Brain (organoid and tissue), 16 donors: ENCODE measurements at places on chromosomes 16 and 17.
A peak's percentile ranks its signal among the peaks of the same experiment; 100 is the strongest.

GRCh38 chr17:17745476-17746455 lies 64.5 kb downstream of the RAI1 start:
- DNase-seq = peak; percentile 66

GRCh38 chr17:41504246-41504977 lies 1.0 kb downstream of the KRT13 start:
- no peak for DNase-seq

DNA sequence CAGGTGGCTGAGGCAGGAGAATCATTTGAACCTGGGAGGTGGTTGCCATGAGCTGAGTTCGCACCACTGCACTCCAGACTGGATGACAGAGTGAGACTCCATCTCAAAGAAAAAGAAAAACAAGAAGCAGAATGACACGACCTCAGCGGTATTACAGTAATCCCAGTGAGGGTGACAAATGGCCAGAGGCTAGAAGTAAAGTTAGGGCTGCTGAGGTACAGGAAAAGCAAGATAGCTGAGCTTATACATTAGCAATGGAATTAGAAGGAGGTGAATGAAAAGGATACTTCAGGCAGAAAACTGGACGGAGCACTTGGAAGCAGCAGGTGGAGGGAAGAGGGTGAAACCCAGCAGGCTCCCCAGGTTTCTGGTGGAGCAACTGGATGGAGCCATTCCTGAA lies 26.1 kb upstream of the AMZ2 start:
- DNase-seq = no peak

- DNase-seq = no peak
Observed at GRCh38 chr16:4407543-4408322, 8.7 kb downstream of the CORO7 start.

DNA sequence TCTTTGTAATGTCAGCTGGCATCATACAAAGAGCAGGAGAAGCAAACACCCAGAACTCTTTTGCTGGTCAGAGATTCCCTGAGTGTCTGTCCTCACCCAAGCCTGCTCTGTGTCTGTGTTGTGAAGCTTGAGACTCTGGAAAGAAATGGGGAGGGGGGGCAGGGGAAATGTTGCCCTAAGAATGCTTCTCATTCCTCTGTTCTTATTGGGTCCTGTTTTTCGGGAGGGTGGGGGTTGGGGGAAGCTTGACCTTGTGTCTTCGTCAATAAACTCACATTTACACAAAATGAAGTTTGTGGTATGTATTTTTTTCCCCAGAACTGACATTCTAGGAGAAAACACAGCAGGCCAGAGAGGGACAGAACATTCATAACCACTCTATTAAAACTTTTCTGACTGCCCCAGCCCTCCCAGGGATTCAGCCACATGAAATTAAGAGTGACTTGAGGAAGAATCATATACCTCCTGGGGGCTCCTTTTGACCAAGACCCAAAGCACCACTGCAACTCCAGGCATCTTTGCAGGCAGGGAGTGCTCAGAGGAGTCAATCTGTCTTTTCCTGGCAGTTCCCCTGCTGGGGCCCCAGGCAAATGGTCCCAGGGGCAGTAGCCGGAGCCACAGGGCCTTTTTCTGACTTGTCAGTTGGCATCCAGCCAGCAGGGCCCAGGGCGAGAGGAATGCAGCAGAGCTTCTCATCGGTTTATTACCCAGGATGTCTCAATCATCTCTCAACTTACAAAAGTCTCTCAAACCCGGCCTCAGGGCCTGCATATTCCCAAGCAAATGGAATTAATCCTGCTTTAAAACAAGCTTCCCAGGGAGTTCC lies 5.1 kb upstream of the RASL10B start:
- DNase-seq = no peak

- DNase-seq = no peak
Observed at GRCh38 chr17:82979718-82980117, 99.7 kb upstream of the METRNL start.

DNA sequence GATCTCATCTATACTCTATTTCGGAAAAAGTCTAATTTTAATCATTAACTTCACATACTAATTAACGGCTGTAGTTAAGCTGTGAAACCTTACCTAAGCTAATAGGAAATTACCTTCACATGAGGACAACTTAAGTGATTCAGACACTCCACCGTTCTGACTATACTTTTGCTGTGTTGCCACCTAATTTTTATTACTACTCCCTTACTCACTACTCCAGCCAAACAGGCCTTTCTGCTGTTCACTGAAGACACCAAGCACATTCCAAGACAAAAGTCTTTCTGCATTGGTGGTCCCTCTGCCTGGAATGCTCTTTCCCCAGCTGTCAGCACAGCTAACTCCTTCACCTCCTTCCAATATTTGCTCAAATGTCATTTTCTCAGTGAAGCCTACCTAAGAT lies 1.3 kb downstream of the CMTR2 start:
- DNase-seq = no peak

DNA sequence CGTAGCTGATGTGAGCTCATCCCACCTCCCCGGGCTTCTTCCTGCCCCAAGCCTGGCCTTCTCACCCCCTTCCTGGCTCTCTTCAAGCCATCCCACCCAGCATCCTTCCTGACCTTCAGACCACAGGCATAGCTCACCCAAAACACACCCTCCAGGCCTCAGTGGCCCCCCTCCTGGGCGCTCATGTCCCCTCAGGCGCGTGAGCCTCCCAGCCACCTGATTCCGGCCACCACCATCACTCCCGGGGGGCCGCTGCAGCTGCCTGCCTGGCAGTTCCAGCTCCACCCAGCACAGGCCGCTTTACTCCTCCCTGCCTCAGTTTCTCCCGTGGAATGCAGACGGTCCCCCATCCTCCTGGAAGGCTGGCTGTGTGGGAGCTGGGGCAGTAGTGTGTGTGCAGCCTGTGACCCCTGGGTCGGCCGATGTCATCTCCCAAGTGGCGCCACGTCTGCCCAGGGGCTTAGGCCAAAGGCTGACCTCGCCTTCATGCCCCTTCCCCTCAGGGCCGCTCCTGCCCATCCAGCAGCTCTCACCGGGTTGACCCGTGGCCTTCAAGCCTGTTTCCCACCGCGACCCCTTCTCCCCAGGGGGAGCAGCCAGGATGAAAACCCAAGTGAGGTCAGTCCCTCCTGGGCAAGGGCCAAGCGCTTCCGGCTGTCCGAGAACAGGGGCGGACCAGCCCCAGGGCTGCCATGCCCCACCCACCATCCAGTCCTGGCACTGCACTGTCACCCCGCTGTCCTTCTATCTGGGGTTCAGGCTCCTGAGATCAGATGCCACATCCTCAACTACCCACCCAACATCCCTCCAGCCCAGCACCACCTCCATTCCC lies 11.9 kb upstream of the CHMP6 start:
- DNase-seq = no peak

- no peak for DNase-seq
Observed at GRCh38 chr16:85389679-85390470, 223.2 kb upstream of the GSE1 start.

DNA sequence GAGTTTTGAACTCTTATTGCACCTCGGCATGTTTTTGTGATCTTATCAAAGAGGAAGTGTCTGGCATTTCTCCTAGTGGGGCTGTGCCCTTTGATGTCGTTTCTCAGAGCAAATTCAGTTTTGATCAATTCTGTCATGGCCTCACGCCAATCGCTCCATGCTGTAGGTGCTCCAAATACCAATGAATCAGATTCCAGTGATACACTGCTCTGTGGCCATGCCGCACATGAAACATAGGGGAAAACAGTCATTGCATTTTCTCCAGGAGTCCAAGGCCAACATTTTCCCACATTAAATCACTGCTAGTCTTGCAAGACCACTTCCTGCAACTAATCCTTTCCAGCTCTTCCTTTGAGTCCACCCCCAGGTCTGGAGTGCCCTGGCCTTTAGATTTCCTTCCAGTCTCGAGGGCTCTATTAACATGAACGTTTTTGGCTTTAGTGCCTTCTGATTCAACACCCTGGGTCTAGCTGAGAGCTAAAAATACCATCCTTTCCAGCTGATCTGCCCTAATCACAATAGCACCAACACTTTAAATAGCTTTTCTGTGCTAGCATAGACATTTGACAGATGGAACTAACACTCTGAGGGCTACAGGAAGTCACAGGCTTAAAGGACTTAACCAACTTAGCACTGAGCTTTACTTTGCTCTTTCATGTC lies 18.2 kb upstream of the RASL10B start:
- DNase-seq = peak; percentile 38

- DNase-seq = peak; percentile 31
Observed at GRCh38 chr17:69060822-69061221, at the start of gene ABCA9. Gene ABCA9 (minus strand): TSS chr17:69060927. CDS start chr17:69051126, 9,801 bp downstream.

GRCh38 chr17:19284005-19284959 lies 47.1 kb downstream of the EPN2 start:
- no peak for DNase-seq

DNA sequence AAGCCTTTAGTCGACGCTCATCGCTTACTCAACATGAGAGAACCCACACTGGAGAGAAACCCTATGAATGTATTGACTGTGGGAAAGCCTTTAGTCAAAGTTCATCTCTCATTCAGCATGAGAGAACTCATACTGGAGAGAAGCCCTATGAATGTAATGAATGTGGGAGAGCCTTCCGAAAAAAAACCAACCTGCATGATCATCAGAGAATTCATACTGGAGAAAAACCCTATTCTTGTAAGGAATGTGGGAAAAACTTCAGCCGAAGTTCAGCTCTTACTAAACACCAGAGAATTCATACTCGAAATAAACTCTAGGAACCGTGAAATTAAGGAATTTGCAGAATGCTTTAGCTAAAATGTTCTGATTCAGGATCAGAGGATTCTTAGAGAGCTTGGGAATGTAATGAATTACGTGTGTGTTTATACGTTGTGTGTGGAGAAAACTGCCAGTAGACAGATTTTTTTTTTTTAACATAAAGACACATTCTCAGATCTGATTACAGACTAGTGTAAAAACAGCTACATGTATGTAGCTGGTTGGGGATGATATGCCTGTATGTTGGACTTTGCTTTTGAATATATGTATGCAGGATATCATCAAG lies 25.4 kb downstream of the ZFP90 start:
- DNase-seq = peak; percentile 17

DNA sequence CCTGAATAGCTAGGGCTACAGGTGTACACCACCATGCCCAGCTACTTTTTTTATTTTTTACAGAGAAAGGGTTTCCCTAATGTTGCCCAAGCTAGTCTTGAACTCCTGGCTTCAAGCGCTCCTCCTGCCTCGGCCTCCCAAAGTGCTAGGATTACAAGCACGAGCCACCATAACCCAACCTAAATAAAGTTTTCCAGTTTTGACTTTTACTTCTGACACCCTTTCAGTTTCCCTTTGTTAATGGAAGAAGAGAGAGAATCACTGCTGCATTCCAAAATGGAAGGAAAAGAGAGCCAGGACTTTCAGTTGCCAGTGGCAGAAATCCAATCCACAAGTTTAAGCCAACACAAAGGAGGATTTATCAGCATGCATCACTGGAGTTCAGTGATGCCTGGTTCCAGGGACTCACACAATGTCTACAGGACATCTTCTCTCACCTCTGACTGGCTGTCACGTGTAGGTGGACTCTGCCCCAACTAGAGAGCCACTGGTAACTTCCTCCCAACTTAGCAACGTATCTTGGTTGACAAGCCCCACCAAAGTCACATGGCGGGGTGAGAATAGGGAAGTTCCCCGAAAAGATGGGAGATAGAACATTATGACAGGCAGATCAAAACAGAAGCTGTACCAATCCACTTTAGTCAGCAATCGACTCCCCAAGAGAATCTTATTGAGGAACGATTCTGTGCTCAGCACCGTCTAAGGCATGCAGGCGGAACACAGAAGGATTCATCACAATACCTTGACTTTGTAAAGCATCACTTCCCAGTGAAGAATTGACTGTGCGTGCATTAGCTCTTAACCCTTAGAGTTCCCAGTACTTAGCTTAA lies 46.5 kb downstream of the GAS7 start:
- DNase-seq = no peak

DNA sequence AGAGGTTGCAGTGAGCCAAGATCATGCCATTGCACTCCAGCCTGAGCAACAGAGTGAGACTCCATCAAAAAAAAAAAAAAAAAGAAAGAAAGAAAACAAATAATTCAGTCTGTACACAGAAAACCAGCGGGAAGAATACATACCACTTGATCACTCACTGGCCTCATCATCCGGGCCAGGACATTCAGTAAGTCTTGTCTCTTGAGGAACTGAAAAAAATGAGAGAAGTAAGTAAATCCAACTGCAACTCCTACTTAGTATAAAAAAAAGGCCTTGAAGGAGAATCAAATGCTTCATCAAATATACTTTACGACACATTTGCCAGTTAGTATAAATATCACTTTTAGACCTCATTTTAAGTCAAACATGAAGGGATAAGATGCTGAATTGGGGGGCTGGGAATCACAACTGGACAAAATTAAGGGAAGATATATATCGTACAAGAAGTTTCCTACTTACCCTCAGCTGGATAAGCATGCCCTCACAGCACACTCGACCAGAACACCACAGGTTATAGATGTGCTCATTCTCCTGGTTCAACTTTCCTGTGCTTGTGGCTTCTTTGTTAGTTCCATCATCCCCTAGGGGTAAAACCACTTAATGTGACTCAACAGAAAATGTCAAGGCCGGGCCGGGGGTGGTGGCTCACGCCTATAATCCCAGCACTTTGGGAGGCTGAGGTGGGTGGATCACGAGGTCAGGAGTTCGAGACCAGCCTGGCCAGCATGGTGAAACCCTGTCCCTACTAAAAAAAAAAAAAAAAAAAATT lies 12.4 kb downstream of the CCDC47 start:
- no peak for DNase-seq

GRCh38 chr16:7921345-7921744 lies 588.7 kb downstream of the RBFOX1 start:
- peak; percentile 74 for DNase-seq

DNA sequence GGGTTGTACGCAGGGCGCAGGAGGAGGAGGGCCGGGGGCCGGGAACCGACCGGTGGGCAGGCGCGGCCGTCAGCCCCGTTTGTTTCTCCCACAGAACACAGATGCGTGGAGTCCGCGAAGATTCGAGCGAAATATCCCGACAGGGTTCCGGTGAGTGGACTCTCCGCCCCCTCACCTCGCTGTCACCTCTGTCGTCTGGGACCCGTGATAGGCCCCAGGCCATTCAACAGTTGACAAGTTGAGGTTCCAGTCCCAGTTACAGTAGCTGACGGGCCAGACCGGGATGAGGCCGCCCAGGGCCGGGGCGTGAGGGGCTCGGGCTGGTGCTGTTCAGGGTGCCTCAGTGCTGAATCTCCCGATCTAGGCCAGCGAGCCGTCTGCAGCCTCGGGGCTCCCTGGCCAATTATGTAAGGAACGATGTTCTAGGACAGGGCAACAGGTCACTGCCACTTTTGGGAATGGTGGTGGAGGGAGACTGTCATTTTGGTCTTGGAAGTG lies 628 bp downstream of the GABARAPL2 start:
- DNase-seq = no peak

GRCh38 chr16:73912281-73912680 lies 384.3 kb upstream of the PSMD7 start:
- no peak for DNase-seq

GRCh38 chr17:34363183-34363661 lies at the start of gene CCL1:
Gene CCL1 (minus strand): TSS chr17:34363233. CDS start chr17:34363161, 72 bp downstream.
- DNase-seq = no peak

- DNase-seq = no peak
Observed at GRCh38 chr17:15403276-15403939, 62.0 kb upstream of the TEKT3 start.

- DNase-seq = peak; percentile 83
Observed at GRCh38 chr17:44687756-44688155, 1.8 kb downstream of the CCDC43 start.
